ENCODE measurements at places on chromosomes 12 and 14.

DNA sequence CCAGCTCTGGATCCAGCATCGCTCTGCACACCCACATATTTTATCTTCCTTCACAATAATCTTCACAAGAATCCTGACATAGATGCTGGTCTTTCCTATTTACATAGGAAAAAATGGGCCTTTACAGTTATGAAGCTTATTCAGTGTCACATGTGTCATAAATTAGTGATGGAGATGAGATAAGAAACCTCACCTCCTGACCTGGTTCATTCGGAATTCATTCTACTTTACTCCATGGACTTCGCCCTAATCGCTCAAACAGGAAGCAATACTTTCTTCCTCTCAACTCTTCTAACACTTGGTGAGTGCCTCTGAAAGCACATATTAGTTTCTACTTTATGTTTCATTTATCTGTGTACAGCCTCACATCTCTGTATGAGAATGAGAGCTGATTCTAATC, 12.0 kb upstream of the SINHCAF start:
- DNase-seq = no peak

DNA sequence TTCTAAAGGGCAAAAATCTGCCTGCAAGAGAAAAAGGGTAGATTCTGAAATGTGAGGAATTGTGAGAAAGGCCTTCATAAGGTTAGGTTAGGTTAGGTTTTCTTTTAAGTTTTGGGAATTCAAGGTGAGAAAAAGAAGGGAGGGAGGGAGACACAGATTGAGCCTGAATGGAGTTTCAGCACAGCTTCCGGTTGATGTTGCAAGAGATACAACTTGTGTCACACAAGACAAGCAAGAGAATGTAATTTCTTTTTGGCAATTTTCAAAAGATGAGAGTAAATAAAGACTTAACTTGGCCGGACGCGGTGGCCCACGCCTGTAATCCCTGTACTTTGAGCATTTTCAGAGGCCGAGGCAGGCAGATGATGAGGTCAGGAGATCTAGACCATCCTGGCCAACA, 63.8 kb downstream of the CPSF2 start:
- no peak for DNase-seq

GRCh38 chr12:132448463-132448820, 41.5 kb upstream of the FBRSL1 start:
- no peak for DNase-seq

DNA sequence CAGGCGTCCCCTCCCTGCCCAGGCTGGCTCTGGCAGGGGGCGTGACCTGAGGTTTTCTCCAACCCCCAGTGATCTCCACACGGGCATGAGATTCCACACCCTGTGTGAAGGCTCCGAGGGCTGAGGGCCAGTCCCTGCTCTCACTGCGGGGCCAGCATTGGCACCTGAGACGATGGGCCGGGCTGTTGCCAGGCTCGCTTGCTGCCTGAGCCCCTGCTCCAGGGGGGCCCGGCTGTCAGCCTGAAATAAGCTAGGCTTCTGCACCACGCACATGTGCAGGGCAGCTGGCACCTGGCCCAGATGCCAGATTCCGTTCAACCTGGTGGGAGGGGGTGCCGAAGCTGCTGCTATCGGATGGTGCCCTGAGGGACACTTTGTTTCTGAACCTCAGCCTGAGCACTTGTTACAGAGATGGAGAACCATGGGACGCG, 196.5 kb upstream of the PRMT8 start:
- DNase-seq = no peak

- no peak for DNase-seq
Observed at GRCh38 chr12:67271976-67272375, 2.8 kb downstream of the CAND1 start.

GRCh38 chr12:3365463-3366411, 125.3 kb upstream of the PRMT8 start:
- DNase-seq = no peak

DNA sequence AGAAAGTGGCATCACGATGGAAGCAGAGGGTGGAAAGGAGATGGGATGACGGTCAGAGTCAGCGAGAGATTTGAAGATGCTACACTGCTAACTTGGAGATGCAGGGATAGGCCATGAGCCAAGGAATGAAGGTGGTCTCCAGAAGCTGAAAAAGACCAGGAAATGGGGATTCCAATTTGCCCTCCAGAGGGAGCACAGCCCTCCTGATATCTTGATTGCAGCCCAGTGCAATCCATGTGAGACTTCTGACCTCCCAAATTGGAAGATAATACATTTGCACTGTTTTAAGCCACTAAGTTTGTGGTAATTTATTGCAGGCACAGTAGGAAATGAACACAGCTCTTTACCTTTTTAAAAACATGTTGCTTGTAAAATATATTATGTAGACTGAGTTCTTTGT, 549.5 kb downstream of the VRK1 start:
- DNase-seq = no peak

GRCh38 chr12:18158774-18159557, 69.0 kb upstream of the RERGL start:
- DNase-seq = peak; percentile 45

DNA sequence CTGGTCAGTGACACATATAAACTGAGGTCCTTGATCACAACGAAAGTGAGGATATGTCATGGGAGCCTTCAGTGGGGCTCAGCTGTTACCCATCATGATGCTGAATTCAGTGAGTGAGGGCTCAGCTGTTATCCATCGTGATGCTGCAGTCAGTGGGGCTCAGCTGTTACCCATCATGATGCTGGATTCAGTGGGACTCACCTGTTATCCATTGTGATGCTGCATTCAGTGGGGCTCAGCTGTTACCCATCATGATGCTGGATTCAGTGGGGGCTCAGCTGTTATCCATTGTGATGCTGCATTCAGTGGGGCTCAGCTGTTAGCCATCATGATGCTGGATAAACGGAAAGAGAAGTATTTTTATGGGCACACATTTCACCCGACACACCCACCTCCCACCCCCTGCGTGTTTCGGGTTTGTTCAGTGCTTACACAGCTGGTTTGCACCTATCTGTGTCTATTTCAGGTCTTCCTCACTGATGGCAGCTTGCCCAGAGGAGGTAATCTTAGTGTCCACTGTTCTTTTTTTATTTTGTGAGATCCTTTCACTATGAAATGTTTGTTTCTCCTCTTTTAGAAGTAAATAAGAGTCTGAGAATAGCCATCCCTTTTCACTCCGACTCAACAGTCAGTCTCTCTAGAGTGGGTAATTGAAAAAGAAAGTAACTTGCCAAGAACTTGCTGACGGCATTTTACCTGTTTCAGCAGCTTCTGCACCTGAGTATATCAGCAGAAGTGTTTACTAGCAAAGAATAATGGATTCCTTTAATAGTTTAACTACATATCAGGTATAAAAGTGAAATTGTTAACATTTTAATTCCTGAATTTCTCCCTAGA, 183.0 kb downstream of the ERC1 start:
- no peak for DNase-seq

DNA sequence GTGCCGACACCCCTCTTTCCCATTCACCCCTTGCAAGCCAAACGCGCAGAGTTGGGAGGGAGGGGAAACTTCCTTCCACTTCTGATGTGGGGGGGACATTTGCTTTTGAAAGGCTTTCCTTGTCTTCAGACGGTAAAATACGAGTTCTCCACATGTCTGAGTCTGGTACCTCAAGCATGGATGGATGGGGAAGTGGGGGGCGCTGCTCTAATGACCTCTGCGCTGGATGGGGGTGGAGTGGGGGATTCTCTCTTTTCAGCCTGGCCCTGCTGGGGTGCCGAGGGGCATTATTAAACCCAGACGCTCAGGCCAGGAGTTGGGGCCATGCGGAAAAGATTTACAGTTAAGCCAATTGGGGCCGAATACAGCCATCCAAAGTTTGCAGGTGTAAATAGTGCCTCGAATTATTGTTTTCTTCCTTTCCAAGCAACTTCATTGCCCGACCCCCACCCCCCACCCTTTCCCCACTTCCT, 9.1 kb upstream of the TBX3 start:
- DNase-seq = no peak

- no peak for DNase-seq
Observed at GRCh38 chr12:54131641-54132280, 57.0 kb downstream of the SMUG1 start.

Measured in stimulated activated CD4-positive, alpha-beta T cell treated with anti-CD3 and anti-CD28 coated beads, TNF-alpha, amount 100 ng/mL, for 48 hours (primary cell).